ENCODE measurements at places on chromosomes 3 and 15.
A peak's percentile ranks its signal among the peaks of the same experiment; 100 is the strongest.

DNA sequence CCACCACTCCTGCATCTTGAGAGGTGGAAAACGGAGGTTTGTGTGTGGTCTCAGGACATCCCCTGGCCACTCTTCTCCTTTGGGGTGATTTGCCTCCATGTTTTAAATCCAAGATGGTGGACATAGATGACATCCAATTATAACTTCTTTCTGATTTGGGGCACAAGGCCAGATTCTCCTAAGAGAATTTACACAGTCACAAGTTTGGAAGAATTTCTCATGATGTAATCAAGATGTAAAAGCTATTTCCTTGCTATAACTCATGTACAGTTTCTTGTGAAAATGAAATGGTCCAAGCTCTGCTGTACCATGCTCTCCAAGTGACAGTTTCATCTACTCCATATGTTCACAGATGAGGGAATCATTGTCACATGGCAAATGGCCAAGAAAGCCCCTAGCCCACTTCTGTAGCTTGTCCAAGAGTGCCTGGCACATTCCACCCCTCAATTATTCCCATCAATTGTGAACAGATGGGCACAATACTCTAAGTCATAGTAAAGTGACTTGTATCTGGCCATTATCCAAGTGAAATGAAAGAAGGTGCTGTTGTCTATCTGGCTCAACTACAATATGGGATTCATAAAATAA, 134.6 kb upstream of the ROPN1 start:
- DNase-seq, result no peak

DNA sequence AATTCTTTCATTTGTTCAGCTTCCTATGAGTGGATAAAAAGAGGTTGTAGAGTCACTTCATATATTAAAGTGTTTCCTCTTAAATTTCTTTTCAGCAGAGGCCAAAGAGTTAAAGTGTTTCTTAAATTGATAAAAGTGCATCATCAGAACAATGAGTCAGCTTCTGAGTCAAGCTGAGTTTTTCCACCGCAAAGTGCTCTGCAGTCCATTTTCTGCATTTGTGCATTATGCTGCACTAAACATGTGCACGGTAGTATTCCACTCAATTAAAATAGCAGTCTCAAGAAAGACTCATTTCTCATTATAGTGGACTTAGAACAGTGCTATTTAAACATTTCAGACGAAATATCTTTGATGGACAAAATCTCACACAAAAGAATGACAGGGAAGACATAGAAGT, 152.0 kb downstream of the ZBBX start:
- DNase-seq, result no peak

DNA sequence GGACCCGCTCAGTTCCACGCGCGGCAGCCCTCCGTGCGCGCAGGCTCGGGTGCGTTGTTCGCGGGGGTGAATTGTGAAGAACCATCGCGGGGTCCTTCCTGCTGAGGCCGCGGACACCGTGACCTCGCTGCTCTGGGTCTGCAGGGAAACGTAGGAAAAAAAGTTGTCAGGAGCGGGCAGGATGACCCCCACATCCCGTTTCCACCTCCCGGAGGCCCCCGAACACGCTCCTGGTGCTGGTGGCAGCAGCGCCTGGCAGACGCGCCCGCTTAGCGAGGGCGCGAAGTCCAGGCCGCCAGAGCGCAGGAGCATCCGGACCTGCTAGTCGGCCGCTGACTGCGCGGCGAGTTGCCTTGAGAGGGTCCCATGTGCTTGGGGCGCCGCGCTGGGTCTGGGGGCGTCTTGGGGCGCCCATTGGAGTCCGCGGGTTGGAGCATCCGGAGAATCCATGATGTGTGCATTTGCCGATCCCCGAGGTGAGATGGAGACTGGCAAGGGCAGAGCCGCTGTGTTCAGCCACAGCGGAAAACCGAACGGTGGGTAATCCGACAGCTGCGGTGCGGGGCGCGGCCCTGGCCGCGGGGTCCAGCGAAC, 520 bp downstream of the GREM1 start:
- no peak for DNase-seq

GRCh38 chr15:66945842-66946241, 119.6 kb upstream of the SMAD3 start:
- DNase-seq, result no peak

DNA sequence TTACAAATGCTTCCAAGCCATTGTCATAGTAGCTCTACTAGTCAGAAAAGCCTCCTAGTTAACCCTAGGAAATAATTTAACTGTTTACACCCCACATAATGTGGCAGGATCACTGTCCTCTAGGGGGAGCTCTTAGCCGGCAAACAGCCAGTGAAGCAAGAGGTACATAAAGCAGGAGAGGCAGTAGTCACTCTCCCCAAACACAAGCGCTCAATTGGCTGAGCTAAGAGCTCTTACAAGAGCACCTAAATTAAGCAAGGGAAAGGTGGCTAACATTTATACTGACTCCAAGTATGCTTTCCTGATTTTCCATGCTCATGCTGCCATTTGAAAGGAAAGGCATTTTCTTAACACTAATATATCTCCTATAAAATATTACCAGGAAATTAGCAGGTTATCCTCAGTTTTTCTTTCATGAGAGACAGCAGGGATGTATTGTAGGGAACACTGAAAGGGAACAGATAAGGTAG, 37.6 kb downstream of the NCEH1 start:
- DNase-seq, result peak; percentile 87

- no peak for DNase-seq
Measured at GRCh38 chr3:72095521-72095920, 310.6 kb upstream of the PROK2 start.

GRCh38 chr3:9067352-9067975, 104.2 kb upstream of the RAD18 start:
- DNase-seq, result peak; percentile 55

GRCh38 chr3:21188459-21188858, 562.6 kb downstream of the ZNF385D start:
- DNase-seq, result no peak

GRCh38 chr3:181711325-181712135, at the start of gene SOX2:
Gene SOX2, plus strand, starts transcription at chr3:181711925. Its CDS starts 436 bp downstream, at chr3:181712361.
- peak; percentile 63 for DNase-seq

DNA sequence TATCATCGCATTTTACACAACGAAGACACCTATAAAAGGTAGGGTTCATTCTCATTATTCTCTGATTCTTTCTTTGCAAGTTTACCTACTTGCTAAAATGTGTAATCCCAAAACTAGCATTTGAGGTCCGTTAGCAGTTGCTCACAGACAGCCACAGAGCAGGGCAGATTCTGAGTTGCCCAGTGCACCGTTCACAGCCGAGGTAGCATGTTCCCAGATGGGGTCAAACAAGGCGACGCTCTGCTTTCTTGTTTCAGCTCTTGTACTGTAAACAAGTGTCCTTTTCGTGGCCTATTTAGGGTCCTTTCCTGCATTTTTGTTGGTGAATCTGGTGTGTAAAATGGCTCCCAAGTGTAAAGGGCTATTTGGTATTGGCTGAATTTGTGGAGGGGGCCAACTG, 3.1 kb downstream of the PPP1R2 start:
- no peak for DNase-seq

- no peak for DNase-seq
Measured at GRCh38 chr3:46715507-46716175, 2.0 kb downstream of the PRSS50 start.

GRCh38 chr15:31977812-31978661, 52.3 kb upstream of the CHRNA7 start:
- peak; percentile 56 for DNase-seq

GRCh38 chr15:72203507-72203837, 5.9 kb upstream of the GRAMD2A start:
- no peak for DNase-seq

GRCh38 chr15:80010131-80010673, 39.2 kb upstream of the BCL2A1 start:
- peak; percentile 14 for DNase-seq

DNA sequence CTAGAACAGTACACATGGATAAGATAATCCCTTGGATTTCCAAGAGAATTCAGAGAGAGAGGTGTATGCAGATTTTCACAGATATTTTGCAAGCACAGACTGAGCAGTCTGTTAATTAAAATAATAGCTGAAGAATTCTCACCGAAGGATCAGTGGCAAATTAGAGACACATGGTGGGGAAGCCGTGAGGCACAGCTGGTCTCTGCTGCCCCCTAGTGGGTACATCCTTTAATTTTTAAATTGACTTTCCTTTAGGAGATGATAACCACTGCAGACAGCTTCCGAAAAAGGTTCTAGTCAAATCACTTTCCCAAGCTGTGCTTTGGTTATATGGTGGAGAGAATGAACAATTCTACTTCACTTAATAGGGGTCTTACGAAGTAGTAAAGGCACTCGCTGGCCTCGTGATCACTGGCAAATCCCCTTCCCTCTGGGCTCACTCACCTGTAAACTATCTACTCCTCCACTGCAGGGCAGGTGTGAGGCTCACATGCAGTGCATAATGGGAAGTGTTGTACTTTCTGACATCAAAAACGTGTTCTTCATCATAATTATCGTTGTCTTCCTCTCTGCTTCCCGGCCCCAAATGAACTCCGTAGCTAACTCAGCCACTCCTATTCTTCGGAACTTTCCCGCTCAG, 19.5 kb downstream of the MESD start:
- DNase-seq, result peak; percentile 61

GRCh38 chr15:88818920-88819319, 15.7 kb downstream of the ACAN start:
- no peak for DNase-seq

DNA sequence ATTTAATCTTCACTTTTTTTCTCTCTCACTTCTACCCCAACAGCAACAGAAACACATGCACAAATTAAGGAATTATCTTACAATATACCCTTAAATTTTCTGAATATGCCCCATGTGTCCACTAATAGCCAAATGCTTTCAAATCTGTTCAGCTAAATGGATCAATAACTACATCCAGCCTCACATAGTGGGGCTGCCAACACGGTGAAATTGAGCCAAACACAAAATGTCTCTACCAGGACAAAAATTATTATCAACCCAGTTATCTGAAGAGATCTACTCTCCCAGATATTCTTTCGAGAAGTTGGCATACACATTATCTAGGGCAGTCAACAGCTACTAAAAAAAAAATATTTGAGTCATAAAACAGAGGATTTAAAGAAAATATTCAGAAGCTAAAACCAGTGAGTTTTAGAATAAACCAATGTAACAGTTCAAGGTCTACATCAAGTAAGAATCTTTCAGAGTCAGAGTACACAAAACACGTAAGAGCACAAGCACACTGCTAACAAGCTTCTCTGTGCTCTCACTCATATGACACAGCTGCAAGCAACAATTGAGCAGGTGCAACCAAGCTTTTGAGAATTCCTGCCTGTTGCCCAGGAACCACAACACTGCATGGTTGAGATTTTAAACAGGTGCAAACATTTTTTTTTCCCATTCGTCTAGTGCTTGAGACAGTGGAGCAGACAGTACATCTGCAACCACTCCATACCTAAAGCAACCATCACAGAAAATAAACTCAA, 247.7 kb downstream of the ZBTB20 start:
- peak; percentile 11 for DNase-seq

GRCh38 chr3:185658504-185658912, 72.4 kb downstream of the SENP2 start:
- DNase-seq, result peak; percentile 47

- no peak for DNase-seq
Measured at GRCh38 chr3:78174821-78175220, 1134.9 kb downstream of the ROBO2 start.

DNA sequence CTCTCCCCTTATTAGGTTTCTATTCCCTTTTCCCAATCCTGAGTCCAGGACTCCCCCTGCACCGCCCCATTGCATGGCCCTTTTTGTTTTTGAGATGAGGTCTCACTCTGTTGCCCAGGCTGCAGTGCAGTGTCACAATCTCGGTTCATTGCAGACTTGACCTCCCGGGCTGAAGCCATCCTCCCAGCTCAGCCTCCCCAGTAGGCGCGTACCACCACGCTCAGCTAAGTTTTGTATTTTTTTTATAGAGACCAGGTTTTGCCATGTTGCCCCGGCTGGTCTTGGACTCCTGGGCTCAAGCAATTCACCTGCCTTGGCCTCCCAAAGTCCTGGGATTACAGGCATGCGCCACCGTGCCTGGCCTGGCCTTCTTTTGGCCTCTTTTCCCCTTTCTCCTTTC, 29.3 kb downstream of the PDIA5 start:
- no peak for DNase-seq

DNA sequence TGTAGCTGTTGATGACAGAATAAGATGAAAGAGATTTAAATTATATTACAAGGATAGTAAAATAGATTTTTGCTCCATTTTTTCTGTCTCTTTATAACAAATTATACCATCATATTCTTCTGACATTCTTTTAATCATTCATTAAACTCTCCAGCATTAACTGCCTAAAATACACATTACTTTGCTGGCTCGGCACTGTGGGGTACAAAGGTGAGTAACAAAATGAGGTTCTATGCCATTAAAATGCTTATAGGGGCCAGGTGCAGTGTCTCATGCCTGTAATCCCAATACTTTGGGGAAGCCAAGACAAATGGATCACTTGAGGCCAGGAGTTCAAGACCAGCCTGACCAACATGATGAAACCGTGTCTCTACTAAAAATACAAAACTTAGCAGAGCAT, 81.5 kb downstream of the ULK4 start:
- no peak for DNase-seq

DNA sequence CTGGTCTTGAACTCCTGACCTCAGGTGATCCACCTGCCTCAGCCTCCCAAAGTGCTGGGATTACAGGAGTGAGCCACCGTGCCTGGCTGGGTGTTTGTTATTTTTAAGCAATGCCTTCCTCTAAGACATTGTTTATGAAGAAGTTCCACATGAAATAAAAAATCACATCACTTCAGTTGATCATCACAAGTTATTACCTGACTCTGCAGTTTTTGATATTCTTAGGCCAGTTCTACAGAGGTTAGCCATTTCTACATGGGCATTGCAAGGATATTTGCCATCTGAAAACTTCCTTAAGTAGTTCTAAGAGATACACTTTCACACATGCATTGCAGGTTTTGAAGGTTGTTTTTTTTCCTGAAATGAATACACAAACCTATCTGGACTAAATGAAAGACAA, 82.1 kb downstream of the PYDC2 start:
- no peak for DNase-seq

GRCh38 chr15:59165726-59166125, 40.9 kb upstream of the LDHAL6B start:
- no peak for DNase-seq

- no peak for DNase-seq
Measured at GRCh38 chr15:88399021-88399685, 68.0 kb downstream of the MRPL46 start.

DNA sequence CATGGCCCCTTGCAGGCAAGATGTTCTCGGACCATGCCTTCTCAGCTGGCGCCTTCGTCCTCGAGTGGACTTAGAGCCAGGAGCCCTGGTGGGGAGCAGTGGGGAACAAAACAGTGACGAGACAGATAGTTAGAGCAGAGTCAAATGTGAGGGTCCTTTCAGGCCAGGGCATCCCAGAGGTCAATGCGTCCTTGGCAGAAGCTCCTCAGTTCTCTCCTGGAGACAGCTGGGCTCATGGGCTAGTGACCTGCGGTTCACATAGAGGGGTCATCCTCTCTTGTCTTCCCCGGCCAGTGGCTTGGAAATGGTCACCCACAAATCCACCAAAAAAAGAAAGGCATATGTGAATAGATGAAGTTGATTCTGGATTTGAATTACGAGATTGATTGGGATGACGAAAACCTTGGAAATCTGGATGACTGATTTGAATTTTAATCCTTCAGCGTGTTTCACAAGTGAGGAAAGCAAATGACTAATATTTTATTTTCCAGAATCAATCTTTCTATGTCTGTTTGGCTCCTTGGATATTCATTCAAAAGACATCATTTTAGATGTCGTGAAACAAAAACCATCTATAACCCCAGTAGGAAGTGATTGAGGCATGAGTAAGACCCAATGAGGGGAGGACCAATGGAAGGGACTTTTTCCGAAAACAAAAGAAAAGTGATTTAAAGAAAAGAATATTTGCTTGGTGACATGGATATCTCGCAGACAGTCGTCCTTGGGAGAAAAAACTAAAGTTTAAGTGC, 84.5 kb downstream of the ASB7 start:
- DNase-seq, result no peak
